GM18507 (cell line): ENCODE measurements at places on chromosomes 16 and 17.

DNA sequence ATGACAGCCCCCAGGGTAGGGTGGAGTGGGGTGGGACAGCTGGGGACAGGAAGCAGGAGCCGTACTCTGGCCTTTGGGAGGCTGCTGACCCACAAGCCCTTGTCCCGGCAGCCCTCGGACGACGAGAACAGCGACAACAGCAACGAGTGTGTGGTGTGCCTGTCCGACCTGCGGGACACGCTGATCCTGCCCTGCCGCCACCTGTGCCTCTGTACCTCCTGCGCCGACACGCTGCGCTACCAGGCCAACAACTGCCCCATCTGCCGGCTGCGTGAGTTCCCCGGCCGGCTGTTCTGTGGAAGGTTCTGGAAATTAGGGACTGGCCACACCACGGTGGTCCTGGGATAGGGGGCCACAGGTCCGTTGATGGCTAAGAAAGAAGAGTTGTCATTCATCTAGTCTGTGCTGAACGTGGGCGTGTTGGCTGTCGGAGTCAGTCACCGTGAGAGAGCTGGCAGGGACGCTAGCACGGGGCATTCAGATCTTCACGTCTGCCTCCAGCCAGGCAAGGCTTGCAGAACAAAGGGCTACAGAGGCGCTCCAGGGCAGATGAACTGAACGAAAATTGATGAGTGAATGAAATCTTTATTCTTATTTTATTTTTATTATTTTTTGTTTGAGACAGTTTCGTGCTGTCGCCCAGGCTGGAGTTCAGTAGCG lies 19.8 kb upstream of the NUDT16L1 start:
- DNase-seq: no peak

DNA sequence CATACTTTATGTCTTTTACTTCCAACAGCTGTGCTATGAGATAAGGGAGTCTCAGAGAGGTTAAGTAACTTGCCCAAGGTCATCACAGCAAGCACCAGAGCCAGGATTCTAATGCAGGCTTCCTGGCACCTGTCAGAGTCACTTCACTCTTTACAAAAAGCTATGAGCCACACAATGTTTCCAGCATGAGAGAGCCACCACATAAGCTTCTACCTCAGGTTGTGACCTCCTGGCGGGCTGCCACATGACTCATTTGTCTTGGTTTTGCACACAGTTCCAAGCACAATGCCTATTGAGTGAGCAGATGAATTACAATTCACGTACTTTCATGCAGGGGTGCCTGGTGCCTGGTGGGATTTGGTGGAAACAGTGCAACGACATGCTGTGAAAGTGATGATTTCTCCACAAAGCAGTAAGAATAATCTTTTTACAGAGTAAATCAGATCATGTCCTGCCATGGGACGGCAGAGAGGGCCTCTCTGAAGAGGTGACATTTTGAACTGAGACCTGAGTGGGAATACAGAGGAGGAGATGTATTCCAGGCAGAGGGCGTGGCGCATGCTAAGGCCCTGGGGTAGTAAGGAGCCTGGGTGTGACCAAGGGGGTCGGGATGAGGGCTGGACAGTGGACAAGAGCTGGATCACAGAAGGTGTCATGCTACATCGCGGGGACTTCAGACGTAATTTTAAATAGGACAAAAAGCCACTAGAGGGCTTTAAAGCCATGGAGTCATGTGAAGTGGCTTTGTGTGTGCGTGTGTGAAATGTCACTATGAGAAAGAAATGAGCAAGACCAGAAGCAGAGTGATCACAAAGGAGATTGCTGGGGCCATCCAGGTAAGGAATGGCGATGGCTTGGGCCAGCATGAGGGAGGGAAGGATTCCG lies 53.4 kb downstream of the CACNG3 start:
- no peak for DNase-seq

GRCh38 chr16:25033852-25034251 lies 18.7 kb upstream of the ARHGAP17 start:
- no peak for DNase-seq

- DNase-seq: no peak
Observed at GRCh38 chr17:65518256-65518655, 43.2 kb downstream of the AXIN2 start.

GRCh38 chr17:58632324-58633314 lies 59.2 kb downstream of the TEX14 start:
- DNase-seq: no peak

DNA sequence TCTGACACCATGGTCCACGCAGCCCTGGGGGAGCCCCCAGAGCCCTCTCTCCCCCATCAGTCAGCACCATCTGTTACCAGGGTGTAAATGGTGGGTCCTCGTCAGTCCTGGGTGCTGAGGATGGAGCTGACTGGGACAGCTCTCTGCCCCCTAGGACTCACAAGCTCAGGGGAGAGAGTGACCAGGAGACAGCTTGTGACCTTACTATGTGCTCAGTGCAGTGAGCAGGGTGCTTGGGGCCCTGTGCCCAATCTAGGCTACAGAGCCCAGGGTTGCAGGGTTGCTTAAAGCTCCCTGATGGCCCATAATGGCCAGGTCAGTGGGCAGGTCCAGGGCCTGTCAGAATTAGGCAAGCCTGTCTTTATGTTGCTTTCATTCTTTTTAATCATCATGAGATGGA lies 11.3 kb downstream of the MMP2 start:
- no peak for DNase-seq

DNA sequence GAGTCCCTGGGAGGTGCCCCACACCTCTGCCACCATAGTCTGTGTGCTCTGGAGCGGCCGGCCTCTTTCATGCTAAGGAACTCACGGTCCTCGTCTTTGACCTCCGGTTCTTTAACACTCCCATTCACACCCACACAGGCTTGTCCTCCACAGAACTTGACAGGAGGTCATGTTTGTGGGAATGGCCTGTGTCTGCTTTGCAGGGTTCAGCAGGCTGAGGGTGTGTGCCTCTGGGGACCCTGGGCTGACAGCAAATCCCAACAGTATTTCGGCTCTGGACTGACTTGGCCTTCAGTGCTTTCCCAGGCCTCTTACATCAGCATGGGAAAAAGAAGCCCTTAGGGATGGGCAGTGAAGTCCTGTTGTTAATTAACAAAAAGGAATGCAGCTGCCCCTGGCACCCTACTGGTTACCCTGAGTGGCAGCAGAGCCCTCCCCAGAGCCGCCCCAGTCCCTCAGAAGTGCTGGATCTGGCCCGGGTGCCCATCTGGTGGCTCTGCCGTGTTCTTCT lies 35.4 kb upstream of the ADORA2B start:
- no peak for DNase-seq

DNA sequence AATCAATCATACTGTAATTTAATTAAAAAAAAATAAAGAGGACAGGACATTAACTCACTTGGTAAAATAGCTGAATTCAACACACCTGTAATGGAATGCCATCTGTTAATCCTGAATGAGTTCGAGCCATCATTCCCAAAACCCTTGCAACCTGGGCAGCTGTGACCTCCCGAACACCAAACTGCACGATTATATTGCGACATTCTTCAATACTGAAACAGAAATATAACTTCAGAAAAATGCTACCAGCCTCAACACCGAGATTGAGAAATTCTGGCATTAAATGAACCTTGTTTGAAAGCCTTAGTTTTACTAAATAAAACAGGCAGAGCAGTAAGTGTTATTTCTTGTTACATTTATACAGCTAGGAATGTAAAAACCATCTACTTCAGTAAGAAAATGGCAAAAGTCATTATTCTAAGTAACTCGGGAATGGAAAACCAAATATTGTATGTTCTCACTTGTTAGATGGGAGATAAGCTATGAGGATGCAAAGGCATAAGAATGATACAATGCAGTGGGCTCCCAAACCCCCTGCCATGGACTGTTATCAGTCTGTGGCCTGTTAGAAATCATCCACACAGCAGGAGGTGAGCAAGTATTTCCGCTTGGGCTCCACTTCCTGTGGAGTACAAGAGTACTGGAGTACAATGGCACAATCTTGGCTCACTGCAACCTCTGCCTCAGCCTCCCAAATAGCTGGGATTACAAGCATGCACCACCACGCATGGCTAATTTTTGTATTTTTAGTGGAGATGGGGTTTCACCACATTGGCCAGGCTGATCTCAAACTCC lies 46.5 kb downstream of the CNOT1 start:
- no peak for DNase-seq

DNA sequence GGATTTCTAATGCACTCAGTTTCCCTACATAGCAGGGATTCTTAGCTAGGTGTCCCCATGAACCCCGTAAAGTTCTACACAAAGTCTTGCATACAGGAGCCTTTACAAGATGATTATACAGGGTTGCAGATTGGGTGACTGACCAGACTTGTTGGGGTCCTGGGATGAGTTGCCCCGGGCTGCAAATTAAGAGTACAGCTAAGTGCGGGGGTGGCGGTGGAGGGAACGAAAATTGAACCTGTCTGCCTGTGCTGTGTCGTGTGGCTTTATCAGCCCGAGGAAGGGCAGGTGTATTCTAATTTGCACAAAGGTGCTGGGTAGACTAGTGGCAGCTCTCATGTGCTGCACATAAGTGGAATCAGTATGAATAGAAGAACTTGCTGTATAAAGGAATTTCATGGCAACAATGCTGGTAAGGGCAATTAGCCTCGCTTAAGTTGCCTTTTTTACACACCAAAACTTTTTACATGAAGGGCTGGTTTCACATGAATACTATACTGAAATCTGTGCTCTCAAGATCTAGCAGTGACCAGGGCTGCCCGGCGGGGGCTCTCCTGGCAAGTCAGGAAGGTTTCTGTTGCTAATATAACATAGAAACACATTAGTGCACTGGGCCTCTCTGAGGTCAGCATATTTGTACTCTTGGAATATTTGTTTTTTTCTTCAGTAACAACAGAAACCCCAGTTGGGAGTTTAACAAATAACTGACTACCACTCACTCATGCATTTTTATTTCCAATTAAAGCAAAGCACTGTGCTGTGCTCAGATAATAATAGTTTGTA lies 50.7 kb downstream of the ADCY7 start:
- no peak for DNase-seq

DNA sequence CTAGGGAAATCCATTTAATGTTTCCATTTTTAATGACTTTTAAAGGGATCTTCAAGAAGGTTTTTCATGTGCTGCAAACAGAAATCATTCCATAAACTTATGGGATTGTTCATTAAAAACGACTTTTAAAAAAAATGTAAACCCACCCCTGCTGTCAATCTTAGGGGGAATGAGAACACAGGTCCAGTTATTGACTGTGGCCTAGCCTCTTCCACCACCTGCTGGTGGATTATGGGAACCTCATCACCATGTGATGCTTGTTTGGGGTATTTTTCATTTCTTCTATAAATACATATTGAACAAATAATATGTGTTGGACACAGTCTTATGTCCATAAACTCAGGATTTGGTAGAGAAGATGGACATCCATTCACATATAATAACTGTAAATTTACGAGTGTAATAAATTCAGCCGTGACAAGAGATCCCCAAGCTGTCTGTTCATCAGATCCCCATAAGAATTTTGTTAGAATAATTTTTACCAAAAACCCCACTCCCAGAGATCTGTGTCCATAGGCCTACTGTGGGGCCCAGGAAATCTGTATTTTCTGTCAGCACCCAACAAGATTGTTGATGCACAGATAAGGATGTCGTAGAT lies 42.0 kb upstream of the TMC5 start:
- peak; percentile 45 for DNase-seq

DNA sequence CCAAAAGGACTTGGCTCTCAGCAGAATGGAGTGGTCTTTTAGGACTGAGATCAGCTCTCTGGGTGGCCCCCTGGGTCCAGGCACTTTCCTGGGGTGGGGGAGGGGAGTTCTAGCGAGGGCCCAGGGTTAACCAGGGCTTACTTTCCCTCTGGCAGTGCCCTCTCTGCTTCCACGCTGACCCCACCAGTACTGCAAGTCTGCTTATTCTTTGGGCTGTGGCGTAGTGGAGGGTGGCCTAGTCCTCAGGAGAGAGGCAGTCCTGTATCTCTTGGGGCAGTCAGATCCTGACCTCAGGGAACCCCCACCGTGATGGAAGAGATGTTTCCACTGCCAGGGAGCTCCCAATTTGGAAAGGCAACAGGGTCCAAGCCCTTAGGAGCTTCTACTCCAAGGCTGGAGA lies 79.4 kb downstream of the CCDC182 start:
- DNase-seq: no peak

DNA sequence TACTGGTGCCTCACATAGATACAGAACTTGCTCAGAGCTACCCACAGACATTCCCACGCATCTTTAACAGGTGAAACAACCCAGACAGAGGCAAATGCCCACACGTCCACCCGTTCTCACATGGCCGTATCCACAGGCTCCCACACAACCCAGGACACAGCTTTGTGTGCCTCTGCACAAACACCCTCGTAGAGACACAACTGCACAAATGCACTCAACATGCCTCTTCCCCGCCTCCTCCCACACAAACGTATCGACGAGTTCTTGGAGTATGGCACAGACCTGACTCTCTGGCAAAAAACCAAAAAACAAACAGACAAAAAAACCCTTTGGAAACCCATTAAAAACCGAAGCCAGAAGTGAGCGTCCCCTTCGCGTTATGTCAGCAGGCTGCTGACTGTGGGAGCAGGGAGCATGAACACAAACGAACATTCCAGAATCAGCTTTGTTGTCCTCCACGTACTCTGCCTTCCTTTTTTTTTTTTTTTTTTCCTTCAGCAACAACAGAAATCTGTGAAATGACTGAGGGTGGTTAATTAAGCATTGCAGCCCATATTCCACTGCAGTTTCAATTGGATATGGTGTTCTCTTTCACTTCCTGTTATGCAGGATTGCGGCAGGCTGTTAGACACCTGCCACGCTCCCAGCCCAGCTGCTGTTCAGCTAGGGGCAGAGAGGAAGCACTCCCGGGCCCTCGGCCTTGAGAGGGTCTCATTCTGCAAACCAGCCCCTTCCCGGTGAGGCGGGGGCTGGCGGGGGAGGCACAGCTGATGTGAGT lies 313.7 kb downstream of the MAF start:
- DNase-seq: peak; percentile 32

GRCh38 chr17:83200231-83200699 lies 120.9 kb downstream of the METRNL start:
- DNase-seq: no peak

GRCh38 chr17:28750178-28751047 lies 6.6 kb downstream of the TRAF4 start:
- DNase-seq: no peak

- no peak for DNase-seq
Observed at GRCh38 chr17:83203472-83204221, 124.2 kb downstream of the METRNL start.

DNA sequence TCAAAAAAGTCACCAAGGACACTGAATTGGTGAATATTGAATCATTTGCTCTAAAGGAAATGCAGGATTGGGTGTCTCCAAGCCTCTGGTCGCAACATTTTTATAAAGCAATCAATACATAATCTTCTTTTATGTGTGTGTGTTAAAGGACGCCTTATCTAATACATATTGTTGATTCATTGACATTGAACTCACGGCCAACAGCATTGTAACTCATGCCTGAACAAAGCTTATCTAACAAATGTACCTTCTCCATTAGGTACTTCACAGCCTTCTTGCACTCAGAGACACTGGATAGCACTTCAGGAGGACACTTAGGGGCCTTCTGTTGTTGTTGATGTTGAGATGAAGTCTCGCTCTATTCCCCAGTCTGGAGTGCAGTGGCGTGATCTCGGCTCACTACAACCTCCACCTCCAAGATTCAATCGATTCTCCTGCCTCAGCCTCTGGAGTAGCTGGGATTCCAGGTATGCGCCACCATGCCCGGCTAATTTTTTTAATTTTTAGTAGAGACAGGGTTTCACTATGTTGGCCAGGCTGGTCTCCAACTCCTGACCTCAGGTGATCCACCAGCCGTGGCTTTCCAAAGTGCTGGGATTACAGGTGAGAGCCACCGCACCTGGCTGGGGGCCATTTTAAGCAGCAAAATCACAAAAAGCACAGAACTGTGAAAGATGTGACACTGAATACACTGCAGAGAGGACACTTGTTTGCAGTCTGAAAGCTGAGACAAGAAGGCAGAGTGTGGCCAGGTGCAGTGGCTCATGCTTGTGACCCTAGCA lies 13.2 kb upstream of the PDXDC1 start:
- no peak for DNase-seq

GRCh38 chr16:10681310-10682308 lies 13.1 kb downstream of the TEKT5 start:
- no peak for DNase-seq
